NCI-H187 (cell line): ENCODE measurements at places on chromosomes 3 and 15.

DNA sequence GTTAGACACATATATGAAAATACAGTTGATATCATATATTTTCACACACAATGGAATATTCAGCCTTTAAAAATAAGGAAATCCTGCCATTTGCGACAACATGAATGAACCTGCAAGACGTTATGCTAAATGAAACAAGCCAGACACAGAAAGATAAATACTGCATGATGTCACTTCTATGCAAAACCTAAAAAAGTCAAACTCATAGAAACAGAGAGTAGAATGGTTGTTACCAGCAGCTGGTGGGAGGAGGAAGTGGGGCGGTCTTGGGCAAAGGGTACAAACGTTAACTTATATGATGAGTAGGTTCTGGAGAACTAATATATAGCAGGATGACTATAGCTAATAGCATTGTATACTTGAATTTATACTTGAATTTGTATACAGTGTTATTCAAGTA lies 213.2 kb upstream of the NR2F2 start:
- DNase-seq: no peak

DNA sequence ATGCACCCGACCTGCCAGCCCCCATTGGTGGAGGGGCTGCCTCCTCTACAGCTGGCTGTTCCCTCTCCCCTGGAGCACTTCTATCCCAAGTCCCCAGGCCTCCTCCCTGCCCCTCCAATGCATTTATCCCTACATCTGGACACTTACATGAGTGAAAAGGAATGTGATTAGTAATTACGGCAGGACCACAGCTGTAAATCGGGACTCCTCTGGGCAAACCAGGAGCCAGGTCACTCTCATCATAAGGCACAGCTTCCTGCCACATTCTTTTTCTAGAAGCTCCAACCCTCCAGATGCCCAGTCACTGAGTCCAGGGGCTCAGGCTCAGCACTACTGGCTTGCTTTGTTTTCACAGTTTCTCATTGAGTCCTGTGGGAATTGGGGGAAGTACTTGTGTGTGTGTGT lies 54.3 kb downstream of the IL20RB start:
- DNase-seq: no peak

- no peak for DNase-seq
These were observed 818 bp downstream of the PPP1R2 start for GRCh38 chr3:195542316-195542697.

- DNase-seq: no peak
These were observed 221.9 kb upstream of the LRIG1 start for GRCh38 chr3:66722675-66723074.

GRCh38 chr3:58214484-58215316 lies 3.9 kb upstream of the DNASE1L3 start:
- DNase-seq: no peak

- DNase-seq: no peak
These were observed 36.1 kb upstream of the CSPG5 start for GRCh38 chr3:47614788-47615187.

DNA sequence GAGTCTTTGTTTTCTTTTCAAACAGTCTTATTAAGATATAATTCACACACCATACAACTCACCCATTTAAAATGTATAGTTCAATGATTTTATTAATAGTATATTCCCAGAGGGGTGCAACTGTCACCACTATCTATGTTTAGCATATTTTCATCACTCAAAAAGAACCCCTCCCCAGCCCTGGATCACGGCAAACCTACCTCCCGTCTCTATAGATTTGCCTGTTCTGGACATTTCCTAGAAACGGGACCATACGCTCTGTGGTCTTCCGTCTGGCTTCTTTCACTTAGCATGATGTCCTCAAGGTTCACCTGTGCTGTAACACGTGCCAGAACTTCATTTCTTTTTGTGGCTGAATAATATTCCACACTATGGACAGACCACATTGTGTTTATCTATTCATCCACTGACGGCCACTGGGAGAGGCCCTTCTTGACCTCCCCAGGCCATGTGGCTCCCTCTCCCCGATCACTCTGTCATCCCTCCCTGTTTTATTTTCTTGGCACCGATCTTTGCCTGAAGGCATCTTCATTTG lies 56.4 kb downstream of the IQSEC1 start:
- no peak for DNase-seq

GRCh38 chr3:150673966-150674365 lies 29.8 kb downstream of the ERICH6 start:
- DNase-seq: no peak

DNA sequence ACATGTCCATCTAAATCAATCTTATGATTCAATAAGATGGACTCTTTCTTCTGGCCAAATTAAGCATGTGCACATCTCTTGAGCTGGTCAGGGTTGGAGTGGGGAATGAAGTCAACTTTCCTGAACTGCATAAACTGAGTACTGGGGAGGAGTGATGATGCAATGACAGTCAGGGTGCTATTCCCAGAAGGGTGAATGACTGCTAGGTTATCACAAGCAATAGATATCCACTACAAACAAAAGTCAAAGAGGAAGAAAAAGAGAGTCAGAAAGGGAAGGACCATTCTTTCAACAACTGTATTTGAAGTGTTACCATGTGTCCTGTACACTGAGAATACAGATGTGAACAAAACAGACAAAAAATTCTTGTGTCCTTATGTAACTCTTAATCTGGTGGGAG lies 70.0 kb downstream of the ALCAM start:
- DNase-seq: no peak

DNA sequence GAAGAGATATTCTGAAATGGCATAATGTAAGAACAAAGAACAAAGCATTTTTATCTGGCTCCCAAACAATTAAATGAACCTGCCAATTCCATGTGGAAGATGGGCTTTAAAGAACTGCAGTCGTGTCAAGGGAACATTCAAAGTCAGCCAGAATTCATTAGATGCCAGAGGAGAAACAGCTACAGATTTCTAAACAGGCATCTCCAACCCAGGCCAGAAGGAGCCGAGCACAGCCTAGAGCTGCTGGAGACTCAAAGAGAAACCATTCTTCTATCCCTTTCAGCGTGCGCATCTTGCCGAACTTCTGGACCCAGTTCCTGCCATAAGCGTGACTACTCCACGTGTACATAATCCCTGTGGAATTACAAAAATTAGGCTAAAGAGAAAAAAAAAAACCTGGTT lies 60.4 kb downstream of the MB21D2 start:
- no peak for DNase-seq

GRCh38 chr3:40129981-40130380 lies 179.5 kb upstream of the EIF1B start:
- no peak for DNase-seq

- DNase-seq: no peak
These were observed 5.6 kb downstream of the COL8A1 start for GRCh38 chr3:99644017-99644416.

DNA sequence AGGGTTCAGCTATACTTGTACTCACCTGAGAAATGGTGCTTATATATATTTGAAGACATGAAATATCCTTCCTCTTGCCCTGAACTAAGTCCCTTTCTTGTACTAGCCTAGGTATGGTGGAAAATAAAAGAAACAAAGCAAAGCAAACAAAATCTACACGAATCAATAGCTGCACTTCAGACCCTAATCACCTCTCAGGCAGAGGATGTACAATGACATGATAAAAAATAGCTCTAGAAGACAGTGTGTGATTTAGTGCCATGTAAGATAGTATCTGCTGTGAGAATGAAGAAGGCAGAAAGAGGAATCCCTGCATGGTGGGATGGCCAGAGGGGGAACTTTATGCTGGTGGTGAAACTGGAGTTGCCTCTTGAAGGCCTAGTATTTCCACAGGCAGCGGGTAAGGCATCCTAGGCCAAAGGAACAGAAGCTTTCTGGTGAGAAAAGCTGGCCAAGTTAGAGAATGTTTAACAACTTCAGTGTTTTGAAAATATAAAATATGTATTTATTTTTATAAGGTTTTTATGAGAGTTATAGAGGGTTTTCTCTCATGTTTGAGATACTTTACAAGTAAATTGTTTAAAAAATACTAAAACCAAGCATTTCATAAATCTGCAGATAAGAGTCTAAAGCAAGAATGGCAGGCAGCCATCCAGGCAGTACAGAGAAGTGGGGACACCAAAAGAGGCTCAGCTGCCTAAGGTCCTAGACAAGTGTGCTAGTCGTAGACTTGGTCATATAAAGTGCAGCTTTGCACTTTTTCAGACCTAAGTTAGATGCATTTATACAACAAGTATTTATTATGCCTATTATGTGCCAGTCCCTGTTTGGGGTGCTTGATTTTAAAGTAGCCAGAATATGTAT lies 14.9 kb downstream of the LEKR1 start:
- no peak for DNase-seq

GRCh38 chr15:78906316-78906620 lies 33.6 kb downstream of the MORF4L1 start:
- DNase-seq: no peak

DNA sequence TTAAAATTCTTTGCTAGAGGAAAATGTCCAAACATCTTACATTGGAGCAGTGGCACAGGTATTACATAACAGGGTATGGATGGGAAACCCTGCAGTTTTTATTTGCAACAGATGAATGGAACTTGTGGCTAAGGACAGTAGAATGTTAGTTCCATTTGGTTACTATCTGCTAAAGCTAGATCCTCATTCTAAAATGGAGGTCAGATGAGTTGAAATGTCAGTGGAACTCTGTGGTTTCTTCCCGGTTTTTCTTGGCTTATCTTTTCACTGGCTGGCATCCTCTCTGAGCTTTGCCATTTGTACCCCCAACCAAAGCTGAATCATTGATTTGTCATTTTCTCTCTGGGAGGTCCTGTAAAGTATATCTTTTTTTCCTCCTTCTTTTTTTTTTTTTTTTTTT lies 68.9 kb downstream of the ARMC8 start:
- no peak for DNase-seq

DNA sequence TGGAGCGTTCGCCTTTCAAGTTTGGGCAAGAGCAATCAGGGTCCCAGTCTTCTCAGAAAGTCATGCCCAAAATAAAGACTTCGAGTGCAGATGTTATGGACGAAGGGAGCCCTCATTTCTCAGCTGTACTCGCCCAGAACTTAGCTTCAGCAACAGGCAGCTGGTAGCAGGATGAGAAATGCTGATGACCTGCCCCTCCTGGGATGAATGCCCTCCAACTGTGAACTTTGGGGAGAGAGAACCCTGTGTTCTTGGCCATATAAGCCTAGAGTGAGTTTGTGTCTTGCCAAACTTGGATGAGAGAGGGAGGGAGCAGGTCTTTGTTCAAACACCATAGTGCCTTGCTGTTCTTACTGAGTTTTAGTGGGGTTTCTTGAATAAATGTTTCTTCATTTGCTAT lies 400.3 kb downstream of the LRTM1 start:
- no peak for DNase-seq

DNA sequence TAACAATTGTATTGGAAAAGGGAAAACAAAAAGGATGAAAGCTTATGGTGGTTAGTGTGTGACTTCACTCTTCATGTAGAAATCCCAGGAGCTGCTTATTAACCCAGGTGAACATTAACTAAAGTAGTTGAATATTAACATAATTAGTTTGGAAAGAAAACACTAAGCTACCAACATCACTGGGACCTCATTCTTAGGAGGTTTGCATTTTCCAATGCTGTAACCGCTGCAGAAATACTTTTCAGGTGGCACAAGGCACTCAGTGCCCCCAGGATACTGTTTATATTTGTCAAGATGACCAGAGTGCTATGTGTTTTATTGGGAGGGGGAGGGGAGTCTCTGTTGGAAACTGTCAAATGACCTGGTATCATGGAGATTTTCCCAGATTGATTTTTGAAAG lies 25.9 kb upstream of the VILL start:
- no peak for DNase-seq

DNA sequence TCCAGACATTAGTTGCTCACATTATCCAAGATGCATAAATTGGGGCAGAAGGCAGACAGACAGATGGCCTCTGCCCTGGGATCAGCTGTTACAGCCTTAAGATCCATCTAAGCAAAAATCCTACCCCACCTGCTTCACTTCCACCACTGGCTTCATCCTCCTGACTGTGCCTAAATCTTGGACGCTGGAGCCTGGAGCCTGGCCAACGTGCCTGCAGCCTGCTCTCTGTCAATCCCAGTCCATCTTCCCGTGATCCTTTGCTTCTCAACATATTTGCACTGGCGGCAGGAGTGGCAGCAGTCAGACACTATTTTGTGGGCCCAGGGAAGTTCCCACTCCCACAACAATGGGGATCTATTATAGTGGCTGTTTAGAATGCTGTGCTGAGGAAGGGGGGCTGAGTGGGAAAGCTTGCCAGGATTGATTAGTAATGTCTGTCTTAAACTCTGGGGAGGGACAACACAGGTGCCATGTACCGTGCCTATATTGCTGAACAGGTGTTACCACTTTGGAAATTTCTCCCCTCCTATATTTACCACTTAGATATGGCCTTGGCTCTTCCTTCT lies 121.2 kb downstream of the MEGF11 start:
- DNase-seq: no peak

DNA sequence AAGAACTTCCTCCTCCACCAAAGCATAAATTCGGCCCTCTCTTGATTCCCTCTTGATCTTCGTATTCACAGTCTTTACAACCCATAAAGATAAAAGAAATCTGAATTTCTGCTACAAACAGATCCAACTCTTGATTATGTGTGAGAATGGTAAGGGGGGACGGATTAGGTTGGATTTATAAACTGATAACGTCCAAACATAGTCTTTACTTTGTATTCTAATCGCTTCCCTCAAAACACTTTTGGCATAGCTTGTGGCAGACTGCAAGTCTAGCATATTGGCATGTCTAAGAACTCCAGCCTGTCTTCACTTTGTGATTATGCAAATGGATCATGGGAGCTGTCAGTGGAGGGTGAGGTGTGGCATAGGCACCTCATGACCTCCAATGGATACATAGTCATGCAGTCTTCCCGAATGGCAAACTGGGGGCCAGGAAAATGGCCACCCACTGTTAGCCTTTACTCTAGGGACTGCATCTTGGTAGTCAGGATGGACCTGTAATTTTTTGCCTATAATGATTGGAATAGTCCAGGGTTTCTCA lies 24.3 kb upstream of the GPR171 start:
- DNase-seq: no peak

- DNase-seq: no peak
These were observed 89.9 kb downstream of the CHD2 start for GRCh38 chr15:92990031-92990430.

- DNase-seq: no peak
These were observed 7.9 kb upstream of the WDR6 start for GRCh38 chr3:48999085-48999858.

DNA sequence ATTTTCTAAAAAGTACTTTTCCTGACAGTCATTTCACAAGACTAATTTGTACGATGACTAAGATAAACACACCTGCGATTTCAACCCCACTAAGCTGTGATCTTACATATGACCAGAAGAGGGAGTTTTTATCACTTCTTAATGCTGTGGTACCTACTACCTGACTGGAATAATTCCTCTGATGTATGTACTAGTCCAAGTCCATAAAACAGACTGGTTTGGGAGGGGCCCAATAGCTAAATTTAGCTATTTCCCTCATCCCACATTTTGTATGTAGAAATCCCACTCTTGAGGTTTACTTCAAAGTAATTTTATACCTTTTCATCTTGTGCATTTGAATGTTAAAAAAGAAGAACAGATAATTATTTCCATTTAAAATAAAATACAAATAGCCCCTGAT lies 49.7 kb upstream of the SCAANT1 start:
- no peak for DNase-seq

DNA sequence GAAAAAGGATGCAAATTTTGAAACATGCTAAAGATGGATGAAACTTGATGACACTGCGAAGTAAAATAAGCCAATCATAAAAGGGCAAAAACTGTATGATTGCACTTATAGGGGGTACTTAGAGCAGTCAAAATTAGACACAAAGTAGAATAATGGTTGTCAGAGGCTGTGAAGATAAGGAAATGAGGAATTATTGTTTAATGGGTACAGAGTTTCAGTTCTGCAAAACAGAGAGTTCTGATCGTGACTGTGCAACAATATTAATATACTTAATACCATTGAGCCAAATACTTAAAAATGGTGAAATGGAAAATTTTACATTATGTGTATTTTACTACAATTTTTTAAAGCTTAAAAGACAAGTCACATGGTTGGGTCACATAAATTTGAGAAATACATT lies 35.1 kb downstream of the UBE3A start:
- DNase-seq: no peak
